H1 (cell line): ENCODE measurements at places on chromosomes 16 and 17. TPM values are rescaled to one million over a fixed set of nuclear protein-coding genes. Genes with fewer than 3 reads are reported as not detected.

The CDH1 gene
- 265 and 319 TPM in 2 replicates for total RNA-seq

The SNX20 gene
- total RNA-seq, result not detected in 2 replicates

The CA5A gene
- not detected in 2 replicates for total RNA-seq

The KRTAP2-1 gene
- not detected in 2 replicates for total RNA-seq

The PRR29 gene
- 0.61 and 0.67 TPM in 2 replicates for total RNA-seq

The ABI3 gene
- total RNA-seq, result 1.1 and 1.3 TPM in 2 replicates

The HYDIN gene
- total RNA-seq, result 1.8 and 2.1 TPM in 2 replicates
